ENCODE measurements at places on chromosomes 5 and 9.

GRCh38 chr5:58275516-58275915 is 184.4 kb downstream of the PLK2 start:
- no peak for DNase-seq

DNA sequence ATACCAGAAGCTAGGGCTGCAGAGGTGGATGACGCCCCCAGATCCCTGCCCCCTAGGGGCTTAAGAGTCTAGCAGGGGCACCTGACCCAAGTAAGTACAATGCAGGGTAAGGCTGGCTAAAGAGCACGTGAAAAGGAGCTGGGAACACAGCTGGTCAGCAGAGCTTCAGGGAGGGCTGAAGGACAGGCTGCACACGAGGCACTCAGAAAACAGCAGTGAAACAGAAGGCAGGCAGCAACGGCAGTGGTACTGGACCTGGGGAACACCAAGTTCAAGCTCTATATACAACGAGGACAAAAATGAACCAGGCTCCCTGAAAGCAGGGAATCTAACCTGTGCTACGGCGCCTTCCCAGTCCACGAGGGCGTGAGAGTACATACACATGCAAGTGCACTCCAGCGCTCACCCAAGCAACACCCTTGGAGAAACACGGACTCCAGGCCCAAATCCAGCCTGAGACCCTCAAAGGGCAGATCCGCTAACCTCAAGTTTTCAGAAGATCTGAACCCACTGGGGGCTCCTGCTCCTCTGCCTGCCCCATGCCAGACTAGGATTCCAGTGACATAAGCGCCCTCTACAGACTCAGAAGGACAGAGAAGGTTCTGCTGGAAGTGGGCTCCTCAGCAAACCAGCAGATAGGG is 57.4 kb downstream of the PSMB7 start:
- no peak for DNase-seq

GRCh38 chr5:88203981-88204750 is 64.5 kb downstream of the TMEM161B start:
- no peak for DNase-seq

DNA sequence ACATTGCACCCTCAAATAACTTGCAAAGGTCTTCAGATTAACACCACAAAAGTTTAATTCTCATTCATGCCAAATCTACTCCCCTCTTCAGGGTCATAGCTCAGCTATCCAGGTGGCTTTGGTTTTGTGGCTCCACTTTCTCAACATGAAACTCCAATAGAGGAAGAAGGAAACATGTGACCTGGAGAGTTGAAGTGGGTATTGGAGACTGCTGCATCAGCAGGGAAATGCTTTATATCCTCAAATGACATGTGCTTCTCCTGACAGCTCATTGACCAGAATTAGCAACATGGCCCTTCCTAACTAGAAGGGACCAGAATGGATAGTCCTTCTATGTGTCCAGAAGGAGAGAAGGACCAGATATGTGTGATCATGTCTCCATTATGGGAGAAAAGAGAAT is 73.6 kb downstream of the TLR4 start:
- no peak for DNase-seq

DNA sequence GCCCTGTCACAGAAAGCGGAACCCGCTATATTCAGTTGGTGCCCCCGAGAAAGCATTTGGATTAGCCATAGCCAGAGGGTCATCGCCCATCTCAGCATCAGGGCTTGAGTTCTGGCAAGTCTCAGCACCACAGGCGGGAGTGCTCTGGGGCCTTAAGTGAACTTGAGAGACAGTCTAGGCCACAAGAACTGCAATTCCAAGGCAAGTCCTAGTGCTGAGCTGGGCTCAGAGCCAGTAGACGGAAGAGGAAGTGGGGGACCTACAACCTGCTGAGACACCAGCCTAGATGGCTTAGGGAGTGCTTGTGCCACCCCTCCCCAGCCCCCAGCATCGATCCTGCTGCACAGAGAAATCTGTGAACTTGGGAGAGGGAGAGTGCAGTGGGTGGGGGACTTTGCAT is 594.9 kb downstream of the CCDC171 start:
- no peak for DNase-seq

- DNase-seq: no peak
Observed at GRCh38 chr9:109561137-109561536, 63.0 kb upstream of the PTPN3 start.

DNA sequence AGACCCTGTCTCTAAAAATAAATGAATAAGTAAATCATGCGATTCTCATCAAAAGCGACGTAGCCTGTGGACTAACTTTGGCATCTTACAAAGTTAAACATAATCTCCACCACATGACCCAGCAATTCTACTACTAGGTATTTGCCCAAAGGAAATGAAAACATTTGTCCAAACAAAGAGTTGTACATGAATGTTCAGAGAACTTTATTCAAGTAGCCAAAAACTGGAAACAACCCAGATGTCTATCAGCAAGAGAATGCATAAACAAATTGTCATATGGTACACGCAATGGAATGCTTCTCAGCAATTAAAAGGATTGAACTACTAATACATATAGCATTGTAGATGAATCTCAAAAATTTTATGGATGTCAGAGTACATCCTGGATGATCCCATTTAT is 82.6 kb downstream of the ADRB2 start:
- no peak for DNase-seq
